GM10248 (cell line): ENCODE measurements at places on chromosomes 12 and 14.

GRCh38 chr14:92135269-92135668, 13.5 kb downstream of the CPSF2 start:
- no peak for DNase-seq

GRCh38 chr14:93049867-93050331, 65.8 kb downstream of the ITPK1 start:
- DNase-seq: no peak

GRCh38 chr12:47097276-47097896, 17.6 kb upstream of the AMIGO2 start:
- no peak for DNase-seq

- no peak for DNase-seq
Observed at GRCh38 chr12:107635139-107635538, 50.5 kb upstream of the PWP1 start.

- DNase-seq: no peak
Observed at GRCh38 chr12:131908092-131909080, 14.0 kb downstream of the ULK1 start.

GRCh38 chr12:70985850-70986249, 65.3 kb upstream of the PTPRR start:
- DNase-seq: no peak

- DNase-seq: no peak
Observed at GRCh38 chr12:112140728-112141127, 15.4 kb downstream of the TRAFD1 start.
